ENCODE measurements at places on chromosomes 2 and 18.
A peak's percentile ranks its signal among the peaks of the same experiment; 100 is the strongest.

GRCh38 chr2:11651856-11652548 lies 18.0 kb downstream of the NTSR2 start:
- DNase-seq: no peak

- DNase-seq: no peak
These were observed 13.8 kb downstream of the METTL4 start for GRCh38 chr18:2557536-2557935.

DNA sequence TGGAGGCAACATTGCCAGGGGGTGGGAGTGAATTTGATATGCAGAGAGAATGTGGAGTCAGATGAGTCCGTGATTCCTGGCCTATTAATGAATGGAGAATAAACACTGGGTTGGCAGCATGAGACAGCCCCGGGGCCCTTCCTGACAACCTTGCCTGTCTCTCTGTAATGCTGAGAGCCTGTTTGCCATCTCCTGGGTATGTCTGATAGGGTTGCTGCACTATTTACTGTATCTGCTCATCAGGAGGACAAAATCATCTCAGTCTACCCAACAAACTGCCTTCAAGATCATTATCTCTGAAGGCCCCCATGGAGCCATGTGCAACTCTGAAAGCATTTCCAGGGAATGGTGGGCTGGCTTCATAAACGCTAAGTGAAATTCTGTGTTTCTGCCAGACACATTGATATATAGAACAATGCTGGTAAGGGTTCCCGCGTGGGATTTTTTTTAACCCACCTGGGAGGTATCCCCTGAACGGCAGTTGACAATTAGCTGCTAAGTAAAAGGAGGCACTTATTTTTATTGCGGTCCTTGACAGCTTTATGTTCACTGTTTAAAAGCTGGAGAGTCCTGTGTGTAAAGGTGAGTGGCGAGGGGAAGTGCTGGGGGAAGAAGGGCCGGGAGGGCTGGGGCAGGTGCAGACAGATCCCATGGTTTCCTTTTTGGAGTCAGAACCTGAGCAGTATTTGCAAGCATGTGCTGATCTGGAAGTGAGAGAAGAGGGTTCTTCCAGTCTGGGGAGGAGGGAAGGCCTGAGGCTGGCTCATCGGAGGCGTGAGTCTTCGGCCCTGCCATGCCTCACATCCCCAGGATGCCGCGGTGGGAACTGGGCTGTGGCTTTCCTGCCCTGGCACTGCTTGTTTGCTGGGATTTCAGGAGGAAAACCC lies 64.8 kb downstream of the ARHGAP25 start:
- no peak for DNase-seq

DNA sequence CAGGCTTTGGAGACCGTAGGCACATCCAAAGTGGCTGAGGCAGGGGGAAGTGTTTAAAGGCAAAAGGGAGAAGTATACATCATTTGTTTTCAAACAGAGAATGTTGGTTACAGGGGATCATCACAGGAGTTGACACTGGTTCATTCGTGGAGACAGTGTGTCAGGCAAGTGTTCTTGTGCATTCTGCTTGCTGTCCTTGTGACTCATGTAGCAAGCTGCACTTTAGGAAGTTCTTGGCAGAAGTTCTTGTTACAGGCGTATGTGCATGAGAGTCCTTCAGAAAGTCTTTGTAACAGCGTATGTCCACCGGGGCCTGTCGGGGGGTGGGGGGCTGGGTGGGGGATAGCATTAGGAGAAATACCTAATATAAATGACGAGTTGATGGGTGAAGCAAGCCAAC lies 36.5 kb upstream of the B4GALT6 start:
- DNase-seq: peak; percentile 11

GRCh38 chr2:177242121-177242987 lies 22.2 kb downstream of the NFE2L2 start:
- peak; percentile 33 for DNase-seq

GRCh38 chr18:61400016-61400635 lies 66.9 kb downstream of the CDH20 start:
- DNase-seq: no peak

- DNase-seq: no peak
These were observed 61.8 kb downstream of the MREG start for GRCh38 chr2:215951558-215951957.

DNA sequence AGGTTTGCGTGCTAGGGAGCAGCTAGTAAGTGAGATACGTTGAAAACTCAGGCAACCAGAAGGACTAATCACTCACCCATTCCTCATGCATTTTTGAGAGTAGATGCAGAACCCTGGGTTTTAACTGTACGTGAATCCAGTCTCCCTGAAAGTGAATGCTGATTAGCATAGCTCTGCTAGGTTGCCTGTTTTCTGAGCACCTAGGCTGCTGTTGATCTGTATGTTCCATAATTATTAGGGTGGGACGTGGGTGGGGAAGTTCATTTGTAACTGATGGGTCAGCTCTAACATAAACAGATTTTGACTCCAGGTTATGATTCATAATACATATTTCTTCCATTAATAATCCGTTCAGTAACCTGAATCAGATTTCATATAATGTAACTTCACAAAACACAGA lies 379.0 kb upstream of the FANCL start:
- no peak for DNase-seq

DNA sequence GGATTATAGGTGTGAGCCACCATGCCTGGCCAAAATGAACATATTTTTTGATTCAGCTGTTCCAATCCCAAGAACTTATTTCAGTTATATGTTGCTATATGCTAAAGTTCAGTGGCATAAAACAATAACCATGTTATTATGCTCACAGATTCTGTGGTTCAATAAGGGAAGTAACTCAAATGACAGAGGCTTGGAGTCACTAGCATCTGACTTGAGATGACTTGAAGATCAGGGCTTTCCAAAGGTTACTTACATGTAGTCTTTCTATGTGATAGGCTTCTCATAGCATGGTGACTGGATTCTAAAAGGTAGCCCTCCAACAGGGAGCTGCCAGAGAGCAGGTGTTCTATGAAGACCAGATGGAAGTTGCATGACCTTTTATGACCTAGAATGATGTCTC lies 17.2 kb downstream of the CLK1 start:
- peak; percentile 16 for DNase-seq

DNA sequence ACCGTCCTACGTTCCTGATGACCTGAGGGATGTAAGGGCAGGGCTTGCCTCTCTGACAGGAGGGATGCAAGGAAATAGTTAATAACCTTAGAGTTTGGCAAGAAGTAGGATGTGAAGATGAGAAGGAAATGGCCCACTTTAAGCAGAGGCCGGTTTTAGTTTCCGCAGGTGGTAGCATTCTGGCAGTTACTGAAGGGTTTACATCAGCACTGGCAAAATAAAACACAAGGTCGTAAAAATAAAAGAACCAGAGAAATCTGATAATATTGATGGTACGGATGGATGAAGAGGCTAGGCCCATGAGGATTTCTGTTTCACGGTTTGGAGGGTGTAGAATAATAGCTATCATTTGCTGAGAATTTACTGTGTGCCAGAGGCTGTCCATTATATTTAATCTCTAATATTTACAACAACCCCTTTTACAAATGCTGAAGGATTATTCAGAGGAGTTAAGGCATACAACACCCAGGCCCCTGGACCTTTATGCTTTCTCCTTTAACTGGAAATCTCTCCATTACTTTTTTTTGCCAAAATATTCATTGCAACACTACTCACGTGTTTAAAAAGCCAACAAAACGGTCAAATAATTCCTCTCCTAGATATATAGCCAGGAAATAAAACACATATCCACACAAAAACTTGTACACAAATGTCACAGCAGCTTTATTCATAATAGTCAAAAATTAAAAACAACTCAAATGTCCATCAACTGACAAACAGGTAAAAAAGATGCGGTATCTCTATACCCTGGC lies 28.5 kb downstream of the DAPL1 start:
- no peak for DNase-seq

DNA sequence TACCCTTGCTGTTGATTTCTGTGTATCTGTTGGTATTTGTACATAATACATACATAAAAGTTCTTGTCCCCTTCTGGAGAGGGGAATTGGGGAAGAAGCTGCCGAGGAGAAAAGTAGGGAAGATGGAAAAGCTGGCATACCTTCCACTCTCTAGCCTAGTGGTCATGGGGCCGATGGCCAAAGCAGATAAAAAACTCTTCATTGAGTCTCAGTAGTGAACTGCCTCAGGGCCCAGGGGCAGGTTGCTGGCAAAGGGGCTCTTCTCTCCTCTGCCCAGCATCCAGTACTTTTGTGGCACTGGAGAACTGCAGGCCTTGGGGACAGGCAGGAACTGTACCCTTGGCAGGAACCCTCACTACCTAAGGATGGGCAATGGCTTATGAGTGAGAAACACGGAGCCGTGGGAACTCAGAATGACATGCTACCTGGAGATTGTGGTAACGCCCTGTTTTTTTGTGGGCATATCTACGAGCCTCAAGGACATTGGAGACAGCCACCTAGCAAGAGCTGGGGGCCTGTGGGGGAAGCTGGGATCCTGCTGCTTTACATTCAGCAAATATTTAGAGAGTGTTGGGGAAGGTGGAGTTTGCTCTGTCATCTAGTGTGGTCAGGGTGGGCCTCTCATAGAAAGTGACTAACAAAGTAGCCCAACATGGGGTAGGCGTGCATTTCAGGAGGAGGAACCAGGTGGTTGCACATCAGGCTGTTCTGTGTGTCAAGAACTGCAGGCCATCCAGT lies 22.6 kb upstream of the ITGB6 start:
- DNase-seq: no peak

GRCh38 chr18:56162311-56163265 lies 475.8 kb downstream of the TXNL1 start:
- peak; percentile 93 for DNase-seq

- no peak for DNase-seq
These were observed 38.6 kb downstream of the FEZ2 start for GRCh38 chr2:36559221-36559942.

DNA sequence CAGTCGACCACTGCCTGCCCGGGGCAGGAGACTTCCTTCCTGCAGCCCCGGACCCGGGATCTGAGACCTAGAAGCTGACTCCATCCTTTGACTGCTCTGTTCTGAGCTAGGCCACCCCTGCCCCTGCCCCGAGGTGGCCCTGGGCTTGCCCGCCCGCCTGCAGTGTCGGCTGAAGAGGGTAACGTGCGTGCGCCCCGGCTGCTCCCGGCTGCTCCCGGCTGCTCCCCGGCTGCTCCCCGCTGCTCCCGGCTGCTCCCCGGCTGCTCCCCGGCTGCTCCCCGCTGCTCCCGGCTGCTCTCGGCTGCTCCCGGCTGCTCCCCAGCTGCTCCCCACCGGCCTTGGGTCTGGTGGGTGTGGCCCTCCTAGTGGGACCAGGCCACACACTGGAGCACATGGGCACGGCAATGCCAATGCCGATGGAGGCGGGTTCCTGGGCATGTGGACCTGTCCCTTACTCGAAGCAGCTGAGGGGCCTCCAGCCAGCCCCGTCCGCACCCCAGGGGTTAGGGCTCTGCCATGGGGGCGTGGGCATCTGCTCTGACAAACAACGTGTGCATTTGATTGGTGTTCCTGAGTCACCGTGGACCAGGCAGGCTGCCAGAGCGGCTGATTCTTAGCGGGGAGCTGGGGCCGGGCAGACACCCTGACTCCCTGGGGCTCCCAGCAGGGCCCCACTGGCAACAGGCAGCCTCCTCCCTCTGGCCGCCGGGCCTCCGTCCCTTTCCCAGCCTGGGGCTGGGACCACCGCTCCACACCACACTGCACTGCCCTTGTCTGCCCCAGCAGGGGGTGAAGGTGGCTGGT lies 2.0 kb upstream of the GAL3ST2 start:
- DNase-seq: no peak

GRCh38 chr2:164242409-164242808 lies 378.9 kb downstream of the GRB14 start:
- DNase-seq: peak; percentile 18

DNA sequence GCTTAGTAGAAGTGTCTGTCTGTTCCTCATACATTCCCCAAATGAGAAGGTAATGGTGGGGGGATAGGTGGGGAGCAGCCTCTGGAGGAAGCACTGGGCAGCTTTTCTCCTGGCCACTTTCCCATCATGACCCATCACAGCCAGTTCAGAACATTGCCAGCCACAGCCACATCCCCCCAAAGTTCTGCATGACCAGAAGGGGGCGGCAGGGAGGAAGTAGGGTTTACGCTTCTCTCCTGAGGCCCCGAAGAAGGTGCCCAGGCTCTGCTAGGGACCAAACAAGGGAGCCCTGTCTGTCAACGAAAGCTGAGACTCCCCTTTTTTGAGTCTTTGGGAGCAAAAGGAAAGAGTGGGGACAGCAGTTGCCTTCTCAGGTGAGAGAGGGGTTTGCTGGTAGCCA lies 7.7 kb downstream of the IGFBP5 start:
- no peak for DNase-seq

GRCh38 chr18:48162956-48163737 lies 232.7 kb upstream of the SMAD2 start:
- no peak for DNase-seq

GRCh38 chr2:107809835-107810234 lies 16.9 kb upstream of the RGPD4 start:
- no peak for DNase-seq

DNA sequence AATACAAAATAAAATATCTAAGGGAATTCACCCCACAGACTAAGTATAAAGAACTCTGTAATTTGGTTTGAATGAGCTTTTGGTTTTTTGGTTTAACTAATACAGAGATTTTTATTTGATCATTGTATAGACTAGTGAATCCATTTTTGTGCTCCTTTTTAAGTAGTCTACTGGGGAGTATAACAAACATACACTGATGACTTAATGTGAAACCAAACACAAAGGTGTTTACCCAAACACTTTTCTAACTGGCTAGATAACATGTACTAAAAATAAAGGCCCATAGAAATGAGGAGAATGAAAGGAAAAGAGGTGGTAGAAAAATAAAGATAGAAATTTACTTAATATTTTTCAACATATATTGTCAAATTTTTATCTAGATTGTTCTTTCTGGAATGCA lies 146.0 kb downstream of the NRXN1 start:
- DNase-seq: no peak

DNA sequence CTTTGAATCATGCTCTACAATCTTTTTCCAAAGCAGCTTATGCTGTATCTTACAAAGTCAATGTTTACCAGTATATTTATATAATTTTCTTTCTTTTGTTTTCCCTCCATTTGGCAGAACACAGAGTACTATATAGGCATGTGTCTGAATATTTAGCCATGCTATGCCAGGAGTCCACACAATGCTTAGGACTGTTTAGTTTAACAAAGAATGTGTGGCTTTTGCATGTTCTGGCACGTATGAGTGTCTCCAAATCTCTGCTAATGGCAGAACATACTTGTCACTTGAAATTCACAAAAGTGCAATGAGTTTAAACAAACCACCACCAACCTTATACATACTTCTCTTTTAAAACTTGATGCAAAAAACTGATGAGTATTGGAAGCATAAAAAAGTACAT lies 268.0 kb downstream of the NR4A2 start:
- no peak for DNase-seq
